ENCODE measurements at places on chromosomes 3 and 15.

GRCh38 chr15:66986951-66987350, 78.5 kb upstream of the SMAD3 start:
- no peak for DNase-seq

- DNase-seq: no peak
These were observed 27.3 kb downstream of the ACSBG1 start for GRCh38 chr15:78207110-78207458.

DNA sequence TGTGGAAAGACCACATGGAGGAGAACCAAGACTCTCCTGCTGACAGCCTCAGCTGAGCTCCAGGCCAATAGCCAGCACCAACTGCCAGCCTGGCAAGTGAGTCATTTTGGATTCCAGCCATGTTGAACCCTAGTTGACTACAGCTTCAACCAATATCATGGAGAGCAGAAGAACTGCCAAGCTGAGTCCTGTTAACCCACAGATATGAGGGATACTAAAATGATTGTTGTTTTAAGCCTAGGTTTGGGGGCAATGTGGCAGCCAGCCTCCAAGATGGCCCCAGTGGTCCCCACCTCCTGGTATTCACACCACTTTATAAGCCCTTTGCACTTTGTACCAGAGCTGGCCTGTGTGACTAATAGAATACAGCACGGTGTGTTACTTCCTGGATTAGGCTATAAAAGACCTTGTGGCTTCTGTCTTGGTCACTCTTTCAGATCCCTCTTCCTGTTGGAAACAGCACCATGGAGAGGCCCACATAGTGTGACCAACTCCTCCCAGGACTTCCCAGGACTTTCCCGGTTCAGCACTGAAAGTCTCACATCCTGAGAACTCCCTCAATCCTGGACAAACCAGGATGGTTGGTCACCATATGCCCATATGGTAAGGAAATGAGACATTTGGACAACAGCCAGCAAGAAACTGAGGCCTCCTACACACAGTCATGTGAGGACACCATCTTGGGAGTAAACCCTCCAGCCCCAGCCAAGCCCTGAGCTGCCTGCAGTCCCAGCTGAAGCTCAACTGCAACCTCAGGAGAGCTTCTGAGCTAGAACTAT, 32.4 kb upstream of the CDV3 start:
- no peak for DNase-seq

DNA sequence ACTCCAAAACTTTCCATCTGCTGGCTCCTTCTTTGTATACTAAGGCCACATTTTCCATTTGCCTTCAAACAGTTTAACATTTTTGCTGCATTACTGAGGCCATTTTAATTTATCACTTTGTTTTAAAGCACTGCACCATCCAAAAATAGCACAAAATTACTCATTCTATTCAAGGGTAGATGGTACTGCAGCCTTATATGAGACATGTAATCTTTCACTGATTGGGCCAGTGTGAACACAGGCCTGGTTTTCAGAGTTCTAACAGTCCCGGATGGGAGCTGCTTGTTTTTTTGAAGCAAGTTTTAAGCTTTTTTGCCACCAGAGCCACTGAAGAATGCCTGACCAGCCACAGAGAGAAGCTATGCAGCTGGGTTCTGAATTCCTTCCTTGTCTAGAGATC, 172.3 kb upstream of the TSC22D2 start:
- no peak for DNase-seq

DNA sequence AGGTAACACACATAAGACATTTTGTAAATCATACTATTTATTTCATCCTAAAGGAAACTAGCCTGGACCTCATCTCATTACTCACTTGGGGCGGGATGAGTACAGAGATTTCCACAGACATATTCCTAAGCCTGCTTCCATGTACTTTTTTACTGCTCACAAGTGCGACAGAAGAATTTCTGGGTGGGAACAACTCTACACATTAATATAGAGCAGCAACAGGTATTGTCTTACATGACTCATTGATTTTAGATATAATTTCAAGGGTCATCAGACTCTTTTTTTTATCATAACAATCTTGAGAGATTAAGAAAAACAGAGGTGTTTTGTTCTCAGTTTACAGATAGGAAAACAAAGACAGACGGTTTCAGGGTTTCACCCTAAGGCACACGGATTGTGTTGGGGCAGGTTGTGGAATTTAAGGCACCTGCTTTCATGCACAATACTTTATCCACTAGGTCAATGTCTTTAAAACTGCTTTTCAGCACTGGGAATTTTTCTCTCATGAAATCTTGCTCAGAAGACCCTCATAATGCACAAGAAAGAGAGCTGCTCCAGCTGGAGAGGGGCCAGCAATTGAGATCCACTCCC, 186.7 kb upstream of the CDIN1 start:
- DNase-seq: no peak

DNA sequence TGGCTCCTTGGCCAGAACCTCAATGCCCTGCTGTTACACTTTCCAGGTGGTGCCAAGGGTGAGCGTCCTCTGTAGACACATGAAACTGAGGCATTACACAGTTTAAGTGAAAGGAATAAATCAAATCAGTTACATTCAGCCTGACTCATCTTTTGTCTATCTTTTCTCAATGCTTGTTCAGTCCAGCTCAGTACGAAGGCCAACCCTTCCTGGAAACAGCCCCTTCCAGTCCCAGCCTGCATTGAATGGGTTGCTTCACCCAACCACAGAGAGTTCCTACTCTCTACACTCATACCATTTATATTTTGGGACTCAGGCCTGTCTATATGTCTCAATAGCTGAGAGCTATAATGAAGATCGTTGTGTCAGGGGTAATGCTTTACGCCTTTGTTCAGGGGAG, 363.6 kb downstream of the RORA start:
- no peak for DNase-seq

DNA sequence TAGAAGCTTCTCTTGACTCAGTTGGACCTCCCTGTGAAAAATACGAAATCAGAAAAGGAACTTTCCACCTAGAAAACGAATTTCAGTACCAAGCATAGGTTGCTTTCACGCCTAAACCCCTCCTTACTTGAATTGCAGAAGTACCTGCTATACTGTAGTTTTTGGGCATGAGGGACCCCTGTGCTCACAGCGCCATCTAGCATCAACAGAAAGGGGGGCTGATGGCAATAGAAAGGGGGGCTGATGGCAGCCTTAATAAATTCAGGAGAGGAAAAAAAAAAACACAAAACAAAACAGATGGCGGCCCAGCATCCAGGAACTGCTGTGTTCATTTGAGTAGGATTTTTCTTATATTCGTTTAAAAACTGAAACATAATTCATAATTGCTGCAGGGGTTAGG, 96.7 kb downstream of the NPAP1 start:
- no peak for DNase-seq

DNA sequence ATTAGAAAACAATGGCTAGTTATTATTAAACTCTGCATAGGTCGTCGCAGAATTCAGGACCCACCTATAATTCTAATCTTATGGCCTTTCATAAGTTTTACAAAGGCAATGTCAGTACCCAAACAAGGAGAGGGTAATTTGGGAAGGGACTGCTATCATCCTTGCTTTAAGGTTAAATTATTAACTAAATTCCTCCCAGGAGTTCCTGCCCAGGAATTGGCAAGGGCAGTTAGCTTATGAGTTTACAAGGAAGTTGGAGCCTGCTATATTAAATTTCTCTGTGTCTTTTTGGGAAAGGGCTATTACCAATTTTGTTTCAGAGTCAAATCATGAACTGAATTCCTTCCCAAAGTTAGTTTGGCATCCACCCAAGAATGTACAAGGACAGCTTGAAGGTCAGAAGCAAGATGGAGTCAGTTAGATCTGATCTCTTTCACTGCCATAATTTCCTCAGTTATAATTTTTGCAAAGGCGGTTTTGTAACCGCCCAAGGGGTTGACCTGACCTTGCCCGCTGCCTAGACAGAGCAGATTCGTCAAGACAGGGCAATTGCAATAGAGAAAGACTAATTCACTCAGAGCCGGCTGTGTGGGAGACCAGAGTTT, 45.3 kb upstream of the LHFPL4 start:
- DNase-seq: no peak

GRCh38 chr3:175512700-175513099, 653.6 kb downstream of the NAALADL2 start:
- DNase-seq: no peak

GRCh38 chr15:28099555-28100140, 533 bp upstream of the OCA2 start:
- DNase-seq: no peak

DNA sequence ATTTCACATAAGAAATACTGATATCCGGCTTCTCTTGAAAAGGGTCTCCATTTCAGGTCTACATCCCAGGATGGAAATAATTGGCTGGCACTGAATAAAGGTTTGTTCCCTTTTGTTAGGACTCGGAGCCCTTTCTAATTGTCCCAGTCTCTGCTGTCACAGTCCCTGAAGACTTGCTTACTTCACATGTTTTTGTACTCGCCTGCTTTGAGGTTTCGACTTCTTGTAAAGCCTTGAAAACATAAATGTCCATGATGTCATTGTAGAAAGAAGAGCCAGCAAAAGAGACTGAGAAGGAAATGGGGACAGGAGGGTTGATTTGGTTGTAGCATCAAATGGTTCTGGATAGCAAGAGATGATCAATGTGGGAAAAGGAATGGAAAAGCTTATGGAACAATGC, 963.4 kb upstream of the SEMA6D start:
- DNase-seq: no peak

Data from NCI-H2081 treated with DMSO at 0.1 percent for 48 hours (cell line).